ENCODE measurements at places on chromosomes 3 and 15.

DNA sequence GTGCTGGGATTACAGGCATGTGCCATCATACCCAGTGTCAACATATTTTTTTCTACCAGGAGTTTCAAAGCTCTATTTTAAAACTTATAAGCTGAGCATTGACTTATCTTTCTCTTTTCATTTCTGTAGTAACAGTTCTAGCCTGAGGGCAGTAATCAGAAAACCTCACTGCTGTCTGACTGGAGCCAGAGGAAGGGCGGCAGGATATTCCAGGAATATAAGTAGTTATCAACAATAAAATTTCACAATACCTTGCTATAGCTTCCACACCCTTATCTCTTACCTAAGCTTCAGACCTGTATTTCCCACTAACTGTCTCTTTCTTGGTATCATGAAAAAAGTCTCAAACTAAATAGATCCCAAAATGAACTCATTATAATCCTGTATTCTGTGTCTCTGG lies 5.1 kb upstream of the NEDD4 start:
- DNase-seq = no peak

GRCh38 chr15:86328658-86329057 lies 249.0 kb downstream of the AGBL1 start:
- no peak for DNase-seq

- DNase-seq = no peak
Observed at GRCh38 chr15:84604826-84605553, 4.2 kb downstream of the ZSCAN2 start.

GRCh38 chr3:20154078-20154477 lies 31.9 kb downstream of the SGO1 start:
- no peak for DNase-seq

- DNase-seq = no peak
Observed at GRCh38 chr15:31280831-31281216, 45.8 kb upstream of the KLF13 start.

DNA sequence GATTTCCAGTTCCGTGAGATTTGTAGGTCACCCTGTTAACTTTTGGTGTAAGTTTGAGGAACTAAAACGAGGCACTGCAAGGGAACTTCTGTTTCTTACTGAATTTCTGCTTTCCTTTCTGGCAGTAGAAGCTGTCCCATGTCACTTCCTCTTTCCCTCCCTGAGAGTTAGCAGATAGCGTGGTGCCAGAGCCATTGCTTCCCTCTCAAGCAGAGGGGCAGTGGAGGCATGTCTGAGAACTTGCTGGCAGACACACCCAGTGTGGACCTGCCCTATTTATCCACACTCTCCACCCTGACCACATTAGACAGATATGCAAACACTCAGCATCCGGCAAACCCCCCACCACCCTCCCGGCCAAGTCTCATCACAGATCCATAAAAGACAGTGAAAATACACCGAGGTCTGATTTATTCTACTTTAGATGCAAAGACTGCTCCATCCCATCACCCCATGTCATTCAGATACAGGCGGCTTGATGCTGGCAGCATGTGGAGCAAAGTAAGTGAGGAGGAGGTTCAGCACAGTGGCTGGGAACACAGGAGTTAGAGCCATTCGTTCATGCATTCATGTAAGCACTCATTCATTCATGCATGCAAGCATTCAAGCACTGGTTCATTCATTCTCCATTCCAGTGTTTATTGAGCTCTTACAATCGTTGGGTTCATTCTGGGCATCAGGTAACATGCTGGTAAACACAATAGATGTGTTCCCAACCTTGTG lies 324.7 kb downstream of the SHQ1 start:
- DNase-seq = peak; percentile 26
